SW 1271 (cell line): ENCODE measurements at places on chromosomes 3 and 15.
A peak's percentile ranks its signal among the peaks of the same experiment; 100 is the strongest.

GRCh38 chr15:88487178-88487795 is 19.8 kb downstream of the MRPS11 start:
- no peak for DNase-seq

DNA sequence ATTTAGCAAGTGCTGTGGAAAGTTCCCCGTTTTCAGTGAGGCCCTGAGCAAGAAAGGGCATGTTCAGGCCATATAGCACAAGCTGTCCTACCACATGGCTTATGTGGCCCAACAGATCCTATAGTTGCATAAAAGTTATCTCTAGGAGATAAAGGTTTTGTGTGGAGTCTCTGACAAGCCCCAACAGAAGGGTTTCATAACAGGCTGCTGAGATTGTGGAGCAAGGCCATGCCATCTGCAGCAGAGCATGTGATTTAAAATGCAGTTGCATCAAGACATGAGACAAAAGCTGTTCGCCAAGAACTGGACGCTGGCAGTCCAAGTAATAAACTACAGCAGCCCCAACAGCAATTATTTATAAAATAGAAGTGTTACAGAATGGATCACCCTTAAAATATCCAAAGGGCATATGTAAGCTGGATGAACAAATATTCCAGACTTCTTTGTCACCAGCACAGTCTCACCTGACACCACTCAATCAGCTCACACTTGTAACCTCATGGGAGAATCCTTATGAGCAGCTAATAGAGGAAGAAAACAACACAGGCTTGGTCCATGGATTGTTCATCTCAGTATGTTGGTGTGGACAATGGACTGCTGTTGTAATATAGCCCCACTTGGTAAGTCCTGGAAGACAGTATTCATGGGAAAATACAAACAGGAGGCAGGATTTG is 14.4 kb upstream of the CLDN1 start:
- no peak for DNase-seq

DNA sequence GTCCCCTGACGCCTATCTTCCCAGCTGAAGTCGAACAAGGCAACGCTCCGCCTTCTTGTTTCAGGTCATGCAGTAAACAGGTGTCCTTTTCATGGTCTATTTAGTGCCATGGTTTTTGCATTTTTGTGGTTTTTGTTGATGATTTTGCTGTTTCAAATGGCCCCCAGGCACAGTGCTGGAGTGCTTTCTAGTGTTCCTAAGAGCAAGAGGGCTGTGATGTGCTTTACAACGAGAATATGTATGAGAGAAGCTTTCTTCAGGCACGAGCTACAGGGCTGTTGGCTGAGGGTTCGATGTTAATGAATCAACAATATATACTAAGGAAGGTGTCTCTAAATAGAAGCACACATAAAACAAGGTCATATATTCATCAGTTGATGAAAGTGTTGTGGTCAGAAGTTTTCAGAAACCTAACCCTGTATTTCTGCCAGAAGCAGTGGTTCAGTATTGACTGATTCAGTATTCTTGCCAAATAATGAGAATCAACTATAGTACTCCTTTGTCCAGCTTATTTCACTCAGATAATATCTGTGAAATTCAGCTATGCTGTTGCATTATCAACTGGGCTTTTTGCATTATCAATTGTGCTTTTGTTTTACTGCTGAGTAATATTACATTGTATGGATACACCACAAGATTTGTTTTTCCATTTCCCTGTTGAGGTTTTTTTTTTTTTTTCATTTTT is 18.5 kb downstream of the LIMD1 start:
- DNase-seq: no peak

DNA sequence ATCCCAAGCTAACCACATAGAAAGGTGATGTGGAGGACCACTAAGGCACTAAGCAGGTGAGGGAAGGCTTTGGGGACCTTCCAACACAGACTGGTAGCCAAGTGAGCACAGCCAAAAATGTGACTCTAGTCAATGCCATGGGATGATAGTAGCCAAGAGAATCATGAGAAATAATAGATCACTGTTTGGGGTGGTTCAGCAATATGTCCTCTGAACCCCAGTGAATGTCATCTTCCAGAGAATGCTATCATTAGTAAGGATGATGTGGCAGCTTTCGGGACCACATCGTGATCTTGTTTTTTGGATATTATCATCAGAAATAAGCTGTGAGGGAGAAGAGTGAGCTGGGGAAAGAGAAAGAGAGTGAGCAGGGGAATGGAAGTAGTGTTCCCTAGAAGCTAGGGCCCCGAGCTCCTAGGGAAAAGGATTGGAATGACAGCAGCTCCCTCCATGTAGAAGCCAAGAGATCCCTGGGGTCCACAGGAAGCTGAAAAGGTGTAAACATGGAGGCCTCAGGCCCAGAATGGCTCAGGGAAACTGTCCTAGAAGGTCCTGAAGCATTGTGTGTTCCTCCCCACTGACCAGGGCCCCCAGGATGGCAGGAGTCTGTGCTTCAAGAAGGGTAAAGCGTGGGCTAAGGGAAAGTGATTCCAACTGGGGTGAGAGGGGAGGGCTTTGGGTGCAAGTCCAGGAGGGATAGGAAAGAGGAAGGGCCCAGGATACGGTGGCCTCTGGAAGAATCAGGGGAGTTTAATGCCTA is 56.6 kb upstream of the KLF13 start:
- DNase-seq: no peak

- no peak for DNase-seq
These were observed 38.7 kb upstream of the CCDC50 start for GRCh38 chr3:191290311-191291025.

GRCh38 chr15:39478996-39479395 is 101.9 kb upstream of the THBS1 start:
- DNase-seq: no peak

DNA sequence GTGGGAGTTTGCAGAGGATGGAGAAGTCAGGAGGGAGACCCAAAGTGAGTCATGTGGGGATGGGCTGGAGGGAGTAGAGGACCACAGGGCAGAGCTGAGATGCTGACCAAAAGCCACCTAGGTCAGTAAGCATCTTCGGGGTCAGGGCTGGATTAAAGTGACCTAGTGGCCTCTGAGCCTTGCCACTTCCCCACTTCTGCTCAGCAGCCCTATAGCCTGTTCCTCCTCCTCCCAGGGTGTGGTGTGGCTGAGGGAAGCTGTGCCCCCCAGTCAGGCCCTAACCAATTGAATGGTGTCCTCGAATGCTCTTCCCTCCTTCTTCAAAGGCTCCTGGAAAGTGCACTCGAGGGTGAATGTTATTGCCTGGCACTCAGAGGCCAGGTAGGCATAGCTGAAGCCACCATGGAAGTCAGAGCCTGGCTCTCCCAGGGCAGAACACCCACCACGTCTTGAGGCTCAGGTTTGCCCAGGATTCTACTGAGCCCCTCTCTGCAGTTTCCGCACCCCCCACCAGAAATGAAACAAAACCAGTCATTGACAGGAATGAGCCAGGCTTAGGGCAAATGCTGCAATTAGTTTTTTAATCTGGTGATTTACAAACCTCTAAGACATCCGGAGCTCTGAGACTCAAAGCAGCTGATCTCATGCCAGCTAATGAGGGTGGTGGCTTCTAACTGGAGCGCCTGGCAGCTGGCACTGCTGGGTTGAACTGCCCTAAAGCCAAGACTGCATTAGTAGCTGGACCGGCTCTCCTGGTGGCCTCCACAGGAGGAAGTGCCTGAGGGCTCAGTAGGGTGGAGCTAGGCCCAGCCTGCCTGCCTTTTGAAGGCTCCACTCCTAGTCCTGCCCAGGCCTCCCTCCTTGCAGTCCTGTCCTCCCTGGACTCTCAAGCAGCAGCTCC is 26.0 kb upstream of the VIPR1 start:
- DNase-seq: peak; percentile 31

DNA sequence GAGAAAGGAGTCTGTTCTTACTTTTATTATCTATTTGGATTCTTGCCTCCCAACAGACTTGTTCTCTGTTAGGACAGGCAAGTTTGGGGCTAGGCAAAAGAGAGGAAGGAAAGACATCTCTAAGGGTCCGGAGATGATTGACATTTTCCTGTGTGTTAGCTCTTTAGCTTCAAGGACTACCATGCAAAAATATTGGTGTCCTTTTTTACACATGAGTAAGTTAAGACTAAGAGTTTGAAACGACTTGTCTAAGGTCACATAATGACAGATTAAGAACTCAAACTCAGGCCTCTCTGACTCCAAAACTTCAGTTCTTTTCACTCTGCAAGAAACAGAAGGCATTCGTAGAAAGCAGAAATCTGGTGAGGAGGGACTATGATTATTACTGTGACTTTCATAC is 5.9 kb downstream of the LMCD1 start:
- no peak for DNase-seq

- DNase-seq: no peak
These were observed 825 bp upstream of the RTP3 start for GRCh38 chr3:46496746-46497555.

DNA sequence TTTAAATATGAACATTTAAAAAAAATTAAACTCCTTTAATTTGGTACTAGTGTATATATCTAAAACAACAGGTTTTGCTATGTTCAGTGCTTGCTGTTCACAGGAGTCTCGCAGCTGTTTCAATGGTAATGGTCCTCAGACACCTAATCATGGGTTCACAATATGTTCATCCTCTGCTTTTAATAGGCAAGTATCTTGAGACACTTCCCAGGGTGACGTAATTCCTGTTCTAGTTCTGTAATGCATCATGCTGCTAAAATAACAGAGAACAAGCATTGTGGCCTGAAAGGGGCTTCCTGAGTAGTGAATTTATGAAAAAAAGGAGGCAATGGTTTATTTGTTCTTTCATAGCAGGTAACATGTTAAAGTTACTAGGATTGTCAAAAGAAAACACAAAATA is 625.2 kb upstream of the GBE1 start:
- no peak for DNase-seq

- no peak for DNase-seq
These were observed 651.6 kb downstream of the NTRK3 start for GRCh38 chr15:87604857-87605446.

DNA sequence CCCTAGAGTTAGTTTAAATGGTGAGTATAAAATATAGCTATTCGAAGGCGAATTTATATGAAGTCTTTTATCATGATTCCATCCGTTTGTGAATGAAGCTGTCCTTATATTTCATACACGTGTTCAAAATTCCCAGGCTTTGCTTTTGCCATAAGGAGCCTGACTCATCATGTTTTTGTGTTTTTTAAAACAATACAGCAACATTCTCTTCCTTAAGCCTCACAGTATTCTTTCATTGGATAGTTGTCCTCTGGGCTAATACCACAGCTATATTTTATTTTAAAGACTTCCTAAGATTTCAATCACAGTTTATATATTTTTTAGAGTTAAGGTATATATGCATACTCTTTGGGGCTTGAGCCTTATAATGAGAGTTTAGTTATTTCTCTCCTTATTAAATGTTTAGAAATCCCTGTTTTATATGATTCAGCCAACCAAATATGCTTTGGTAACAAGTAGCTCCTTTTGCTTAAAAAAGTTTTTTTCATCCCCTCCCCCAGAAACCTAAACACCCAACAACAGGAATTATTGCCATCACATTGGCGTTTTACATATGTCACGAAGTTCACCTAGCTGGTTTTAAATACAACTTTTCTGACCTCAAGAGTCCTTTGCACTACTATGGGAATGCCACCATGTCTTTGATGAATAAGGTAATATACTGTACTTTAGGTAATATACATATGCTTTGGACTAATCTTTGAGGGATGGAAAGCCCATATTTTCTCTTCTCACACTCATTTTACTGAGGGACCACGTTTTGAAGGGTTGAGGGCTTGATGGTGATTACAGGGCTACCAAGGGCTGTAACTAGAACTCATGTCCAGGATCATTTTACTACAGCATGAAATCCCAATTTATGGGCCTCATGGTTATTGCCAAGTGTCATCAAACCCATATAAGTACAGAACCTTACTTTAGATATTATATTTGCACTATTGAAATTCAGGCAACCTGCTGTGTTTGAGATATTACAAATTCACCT is 28.5 kb downstream of the ST3GAL6 start:
- DNase-seq: no peak

DNA sequence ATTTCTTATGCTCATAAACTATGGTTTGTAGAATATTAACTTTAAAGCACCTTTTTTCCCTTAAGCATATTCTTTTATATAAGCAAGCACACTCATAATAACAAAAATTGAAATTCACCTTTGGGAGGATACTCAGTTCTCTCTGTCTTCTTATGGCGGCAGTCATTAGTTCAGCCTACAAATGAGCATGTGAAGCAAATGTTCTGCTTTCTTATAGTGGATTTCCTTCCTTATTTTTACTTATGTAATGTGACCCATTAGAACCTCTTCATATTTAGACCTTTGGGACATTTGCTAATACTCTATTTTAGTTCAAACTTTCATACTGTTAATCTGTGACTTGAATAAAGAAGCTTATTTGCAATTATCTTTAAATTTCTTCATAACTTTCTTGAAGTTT is at the start of gene P2RY13:
P2RY13 (minus strand) TSS at position 187 of the 400 bp plus-strand sequence; CDS start at position 166, 21 bp downstream.
- DNase-seq: no peak

DNA sequence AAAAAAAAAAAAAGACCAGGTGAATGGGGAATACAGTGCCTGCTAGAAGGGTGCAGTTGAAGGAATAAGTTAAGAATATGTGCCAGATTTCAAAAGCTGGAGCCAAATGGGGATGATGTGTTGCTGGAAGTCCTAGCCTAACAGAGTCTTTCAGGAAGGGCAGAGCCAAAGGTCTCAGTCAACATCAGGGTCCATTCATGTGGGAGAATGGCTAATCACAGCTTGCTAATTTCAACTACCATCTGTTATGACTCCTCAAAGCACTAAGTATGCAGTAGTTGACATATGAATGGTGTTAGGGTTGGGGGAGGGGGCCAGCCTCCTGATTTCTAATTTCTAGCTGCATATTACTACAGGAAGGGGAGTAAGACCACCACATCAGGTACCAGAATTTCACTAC is 4.4 kb downstream of the ZBTB38 start:
- no peak for DNase-seq

GRCh38 chr15:95843241-95843910 is 487.1 kb upstream of the NR2F2 start:
- no peak for DNase-seq

GRCh38 chr15:60795471-60795870 is 316.5 kb upstream of the ICE2 start:
- DNase-seq: no peak
